T-helper 2 cell (primary cell): ENCODE measurements at places on chromosomes 7 and 10.
A peak's percentile ranks its signal among the peaks of the same experiment; 100 is the strongest.

- DNase-seq, result no peak
Observed at GRCh38 chr10:27730041-27730440, 15.6 kb downstream of the MKX start.

GRCh38 chr7:24896031-24896501 lies 83.9 kb downstream of the OSBPL3 start:
- no peak for DNase-seq

GRCh38 chr7:71987200-71987767 lies 424.9 kb downstream of the CALN1 start:
- DNase-seq, result no peak

GRCh38 chr10:5325076-5325475 lies 39.7 kb upstream of the UCN3 start:
- no peak for DNase-seq

- no peak for DNase-seq
Observed at GRCh38 chr7:82080254-82080927, 310.5 kb upstream of the HGF start.

DNA sequence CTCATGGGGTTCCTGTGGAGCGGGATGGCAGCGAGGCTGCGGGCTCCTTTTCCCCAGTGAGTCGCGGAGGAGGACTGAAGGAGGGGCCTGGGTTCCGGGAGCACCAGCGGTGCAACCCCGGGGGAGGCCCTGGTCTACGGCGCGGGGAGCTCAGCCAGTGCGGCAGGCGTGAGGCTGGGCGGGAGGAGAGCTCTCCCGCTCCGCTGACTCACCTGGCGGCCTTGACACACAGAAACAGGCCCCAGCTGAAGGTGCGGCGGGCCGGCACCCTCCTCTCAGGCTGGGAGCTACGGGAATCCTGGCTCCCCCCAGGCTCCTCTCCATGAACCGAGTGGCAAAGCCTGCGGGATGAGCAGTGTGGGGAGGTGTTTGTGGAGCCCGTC lies 6.8 kb upstream of the NOM1 start:
- no peak for DNase-seq

- DNase-seq, result no peak
Observed at GRCh38 chr7:26441611-26442277, 150.1 kb downstream of the SNX10 start.

GRCh38 chr7:139457153-139457946 lies 26.1 kb downstream of the KLRG2 start:
- DNase-seq, result no peak

GRCh38 chr10:95790982-95791381 lies 35.0 kb downstream of the ENTPD1 start:
- no peak for DNase-seq

GRCh38 chr10:94963901-94964300 lies 25.4 kb downstream of the CYP2C9 start:
- DNase-seq, result no peak

- peak; percentile 62 for DNase-seq
Observed at GRCh38 chr7:134690016-134690415, 43.4 kb downstream of the BPGM start.

GRCh38 chr7:26105236-26105635 lies 46.8 kb upstream of the NFE2L3 start:
- no peak for DNase-seq

GRCh38 chr7:123876557-123877256 lies 31.7 kb downstream of the HYAL4 start:
- DNase-seq, result no peak

GRCh38 chr7:151756076-151756731 lies 120.7 kb downstream of the PRKAG2 start:
- peak; percentile 38 for DNase-seq

- no peak for DNase-seq
Observed at GRCh38 chr10:16612115-16612980, 90.7 kb upstream of the C1QL3 start.

- no peak for DNase-seq
Observed at GRCh38 chr7:40393660-40394059, 258.9 kb downstream of the SUGCT start.

DNA sequence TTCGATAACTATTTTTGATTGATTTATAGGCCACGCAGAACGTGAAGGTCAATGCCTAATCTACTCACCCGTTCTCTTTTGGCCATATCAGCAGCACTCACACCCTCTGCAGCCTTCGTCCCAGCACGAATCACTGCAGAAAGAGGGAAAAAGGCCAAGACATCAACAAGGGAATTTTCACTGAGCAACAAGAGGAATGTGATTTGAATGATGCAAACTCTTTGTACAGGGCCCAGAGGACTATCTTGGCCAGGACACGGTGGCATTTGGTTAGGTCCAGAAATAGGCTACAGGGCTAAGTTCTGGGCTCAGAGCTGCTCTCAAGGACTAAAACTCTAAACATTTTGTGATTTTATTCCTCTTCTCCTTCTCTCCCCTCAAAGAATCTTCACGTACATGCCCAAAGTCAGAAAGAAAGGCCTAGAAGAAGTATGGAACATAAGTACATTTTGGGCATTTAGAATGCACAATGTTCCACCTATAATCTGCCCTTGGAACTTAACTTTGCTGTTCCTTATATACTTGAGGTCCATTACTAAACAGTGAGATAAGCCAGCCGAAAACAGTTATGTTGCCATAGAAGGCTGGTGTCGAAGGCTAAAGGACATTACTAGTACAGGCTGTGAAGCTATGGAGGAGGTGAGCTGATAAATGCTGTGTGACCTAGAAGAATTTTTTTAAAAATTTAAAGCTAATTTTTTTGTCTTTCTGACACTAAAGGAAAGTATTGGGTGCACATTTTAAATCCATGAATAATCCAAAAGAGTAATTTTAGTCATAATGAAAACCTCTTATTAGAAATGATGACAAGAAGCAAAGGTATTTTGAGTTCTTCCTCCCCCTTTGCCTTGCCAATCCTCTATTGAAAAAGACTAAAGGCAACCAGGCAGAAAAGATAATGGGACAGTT lies 20.0 kb downstream of the RBM28 start:
- DNase-seq, result no peak

DNA sequence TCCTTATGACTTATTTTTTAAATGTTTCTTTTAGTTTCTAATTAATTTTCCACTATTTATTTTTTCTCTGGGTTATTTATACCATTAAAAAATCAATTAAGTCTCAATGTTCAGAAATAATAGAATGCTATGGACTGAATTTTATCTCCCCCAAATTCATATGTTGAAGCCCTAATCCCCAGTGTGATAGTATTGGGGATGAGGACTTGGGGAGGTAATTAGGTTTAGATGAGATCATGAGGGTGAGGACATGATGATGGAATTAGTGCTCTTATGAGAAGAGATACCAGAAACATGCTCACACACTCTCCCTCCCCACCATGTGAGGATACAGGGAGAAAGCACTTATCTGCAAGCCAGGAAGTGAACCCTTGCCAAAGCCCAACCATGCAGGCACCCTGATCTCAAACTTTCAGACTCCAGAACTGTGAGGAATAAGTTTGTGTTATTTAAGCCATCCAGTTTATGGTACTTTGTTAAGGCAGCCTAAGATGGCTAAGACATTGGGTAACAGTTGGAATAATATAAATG lies 202.6 kb downstream of the MDFIC start:
- no peak for DNase-seq

DNA sequence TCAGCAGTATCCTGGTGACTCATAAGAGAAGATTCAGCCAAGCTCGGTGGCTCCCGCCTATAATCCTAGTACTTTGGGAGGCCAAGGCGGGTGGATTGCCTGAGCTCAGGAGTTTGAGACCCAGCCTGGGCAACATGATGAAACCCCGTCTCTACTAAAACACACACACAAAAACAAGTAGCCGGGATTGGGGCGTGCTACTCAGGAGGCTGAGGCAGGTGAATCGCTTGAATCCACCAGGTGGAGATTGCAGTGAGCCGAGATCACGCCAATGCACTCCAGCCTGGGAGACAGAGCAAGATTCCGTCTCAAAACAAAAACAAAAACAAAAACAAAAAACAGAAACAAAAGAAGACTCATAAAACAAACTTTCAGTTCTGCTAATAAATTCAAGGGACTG lies 551.1 kb upstream of the POT1 start:
- no peak for DNase-seq

DNA sequence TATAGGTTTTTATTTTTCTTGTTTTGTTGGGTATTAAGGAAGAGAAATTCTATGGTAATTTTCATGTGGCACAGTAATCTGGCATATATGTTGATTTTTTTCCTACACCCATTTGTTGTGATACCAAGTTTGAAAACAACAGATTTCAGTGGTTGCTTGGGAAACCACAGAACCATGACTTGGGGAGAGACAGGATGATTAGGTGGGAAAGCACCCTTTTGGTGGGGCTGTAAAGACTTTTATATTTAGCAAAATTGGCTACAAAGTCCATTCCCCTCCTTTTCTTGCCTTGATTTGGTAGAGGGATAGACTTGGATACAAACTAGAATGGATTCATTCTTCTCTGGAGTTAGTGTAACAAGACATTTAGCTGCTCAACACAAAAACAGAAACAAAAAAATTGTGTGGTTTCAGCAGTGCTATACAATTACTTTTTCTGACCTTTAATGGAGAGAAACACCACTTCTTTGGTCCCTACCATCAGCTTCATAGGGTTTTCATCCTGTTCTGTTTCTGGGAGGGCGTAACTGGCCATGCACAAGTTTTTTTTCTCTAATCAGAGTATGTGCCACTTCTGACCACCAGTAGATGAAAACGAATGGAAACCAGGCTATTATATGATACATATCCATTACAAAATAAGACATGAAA lies 52.7 kb downstream of the FIGNL1 start:
- peak; percentile 51 for DNase-seq

GRCh38 chr10:89086801-89087521 lies 96.4 kb downstream of the FAS start:
- no peak for DNase-seq

DNA sequence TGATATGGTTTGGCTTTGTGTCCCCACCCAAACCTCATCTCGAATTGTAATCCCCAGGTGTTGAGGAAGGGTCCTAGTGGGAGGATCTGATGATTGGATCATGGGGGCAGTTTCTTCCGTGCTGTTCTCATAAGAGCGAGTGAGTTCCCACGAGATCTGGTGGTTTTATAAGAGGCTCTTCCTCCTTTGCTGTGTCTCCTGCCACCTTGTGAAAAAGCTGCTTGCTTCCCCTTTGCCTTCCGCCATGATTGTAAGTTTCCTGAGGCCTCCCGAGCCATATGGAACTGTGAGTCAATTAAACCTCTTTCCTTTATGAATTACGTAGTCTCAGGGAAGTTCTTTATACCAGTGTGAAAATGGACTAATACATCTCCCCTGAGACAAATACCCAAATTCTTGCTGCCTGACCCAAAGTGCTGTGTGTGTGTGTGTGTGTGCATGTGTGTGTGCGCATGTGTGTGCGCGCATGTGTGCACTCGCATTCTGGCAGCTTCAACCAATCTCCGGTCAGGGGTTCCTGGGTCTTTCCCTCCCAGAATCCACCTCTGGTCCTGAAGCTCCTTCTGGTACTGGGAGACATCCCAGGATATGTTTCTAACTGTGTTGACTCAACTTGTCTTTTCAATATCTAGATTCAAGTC lies 98.1 kb upstream of the LRRC4 start:
- no peak for DNase-seq

GRCh38 chr10:63064706-63065105 lies 68.4 kb upstream of the NRBF2 start:
- no peak for DNase-seq

DNA sequence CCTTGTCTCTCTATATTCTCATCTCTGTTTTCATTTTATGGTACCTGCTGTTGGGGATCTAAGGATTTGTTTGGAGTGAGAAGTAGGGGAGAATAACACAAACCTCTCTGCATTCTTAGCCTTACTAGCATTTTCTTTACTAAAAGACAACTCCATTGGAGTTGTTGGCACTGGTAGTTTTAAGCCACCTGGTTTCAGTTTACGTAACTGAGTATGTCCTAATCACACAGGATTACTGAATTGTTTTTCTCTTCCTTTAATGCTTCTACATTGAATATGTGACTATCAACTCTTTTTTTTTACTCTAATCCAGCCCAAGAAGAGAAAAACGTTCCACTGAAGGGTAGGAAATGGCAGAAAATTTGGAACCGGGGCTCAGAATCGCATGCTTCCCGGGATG lies 30.0 kb upstream of the TRIL start:
- no peak for DNase-seq

- no peak for DNase-seq
Observed at GRCh38 chr7:111855161-111855841, 293.0 kb upstream of the IMMP2L start.

DNA sequence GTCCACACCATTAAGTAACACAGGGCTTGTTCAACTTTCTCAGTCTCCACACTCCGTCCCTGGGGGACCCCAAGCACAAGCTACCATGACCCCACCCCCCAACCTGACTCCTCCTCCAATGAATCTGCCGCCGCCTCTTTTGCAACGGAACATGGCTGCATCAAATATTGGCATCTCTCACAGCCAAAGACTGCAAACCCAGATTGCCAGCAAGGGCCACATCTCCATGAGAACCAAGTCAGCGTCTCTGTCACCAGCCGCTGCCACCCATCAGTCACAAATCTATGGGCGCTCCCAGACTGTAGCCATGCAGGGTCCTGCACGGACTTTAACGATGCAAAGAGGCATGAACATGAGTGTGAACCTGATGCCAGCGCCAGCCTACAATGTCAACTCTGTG lies 81.1 kb upstream of the SAMD8 start:
- DNase-seq, result no peak

GRCh38 chr10:93488956-93489528 lies 6.9 kb upstream of the MYOF start:
- no peak for DNase-seq

- no peak for DNase-seq
Observed at GRCh38 chr7:114414156-114415063, at the start of gene FOXP2. FOXP2 (plus strand) TSS chr7:114414815; CDS start chr7:114426512, 11,697 bp downstream.

DNA sequence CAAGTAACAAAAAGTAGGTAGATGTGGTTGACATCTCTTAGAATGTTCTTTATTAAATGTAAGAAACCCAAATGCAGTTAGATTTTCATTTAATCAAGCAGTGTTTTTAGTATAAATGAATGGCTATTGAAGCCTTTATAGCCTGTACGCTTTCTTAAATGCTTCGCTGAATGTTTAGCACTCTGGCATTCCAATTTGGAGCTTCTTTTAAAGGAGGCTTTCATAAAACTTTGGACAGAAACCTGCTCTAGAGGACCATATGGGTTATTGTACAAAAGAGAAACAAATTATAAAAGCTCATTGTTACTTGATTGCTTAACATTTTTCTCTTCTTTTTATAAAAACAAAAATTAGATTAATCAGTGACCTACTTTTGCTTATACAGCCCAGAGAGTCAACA lies 59.5 kb downstream of the KCND2 start:
- DNase-seq, result no peak

DNA sequence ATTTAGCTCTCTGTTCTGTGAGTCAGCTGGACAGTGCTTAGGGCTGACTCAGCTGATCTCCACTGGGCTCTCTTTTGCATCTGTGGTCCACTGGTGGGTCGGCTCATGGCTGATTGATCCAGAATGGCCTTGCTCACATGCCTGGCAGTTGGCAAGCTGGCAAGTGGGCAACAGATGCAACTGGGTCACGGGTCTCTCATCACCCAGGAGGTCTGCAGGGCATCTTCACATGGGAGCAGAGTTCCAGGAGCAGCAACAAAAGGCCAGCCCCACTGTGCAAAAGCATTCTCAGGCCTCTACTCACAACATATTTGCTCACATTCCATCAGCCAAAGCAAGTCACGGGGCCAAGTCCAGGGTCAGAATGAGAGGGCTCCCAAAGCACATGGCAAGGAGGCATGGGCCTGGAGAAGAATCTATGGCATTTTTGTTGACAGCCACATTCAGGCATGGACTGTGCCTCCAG lies 98.8 kb downstream of the OAT start:
- no peak for DNase-seq
